Osteoblast (primary cell): ENCODE measurements at places on chromosomes 2 and 18.

DNA sequence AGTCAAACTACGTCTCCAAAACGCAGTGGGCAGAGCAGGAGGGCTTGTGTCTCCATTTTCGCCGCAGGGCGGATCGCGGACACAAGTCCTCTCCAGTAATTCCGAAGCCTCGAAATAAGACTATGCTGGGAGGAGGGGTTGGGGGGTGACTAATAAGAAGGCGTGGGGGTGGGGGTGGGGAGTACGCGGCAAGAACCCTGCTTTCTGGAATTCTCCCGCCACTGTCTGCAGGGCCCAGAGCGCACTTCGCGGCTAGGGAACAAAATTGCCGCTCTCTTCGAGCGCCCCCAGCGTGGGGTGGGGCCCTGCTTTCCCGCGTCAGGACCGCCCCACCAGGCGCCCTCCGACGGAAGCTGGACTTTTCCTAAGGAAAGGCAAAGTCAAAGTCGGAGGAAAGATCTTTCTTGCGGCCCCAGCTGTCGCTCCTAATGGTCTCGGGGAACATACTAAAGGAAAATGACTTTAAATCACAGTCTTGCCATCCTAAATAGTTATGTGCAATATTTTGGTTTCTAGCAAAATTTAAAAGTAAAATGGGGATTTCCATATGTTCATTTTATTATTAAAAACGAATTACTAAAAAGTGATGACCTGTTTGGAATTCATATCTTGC is 11.9 kb downstream of the NR4A2 start:
- DNase-seq = peak; percentile 79

DNA sequence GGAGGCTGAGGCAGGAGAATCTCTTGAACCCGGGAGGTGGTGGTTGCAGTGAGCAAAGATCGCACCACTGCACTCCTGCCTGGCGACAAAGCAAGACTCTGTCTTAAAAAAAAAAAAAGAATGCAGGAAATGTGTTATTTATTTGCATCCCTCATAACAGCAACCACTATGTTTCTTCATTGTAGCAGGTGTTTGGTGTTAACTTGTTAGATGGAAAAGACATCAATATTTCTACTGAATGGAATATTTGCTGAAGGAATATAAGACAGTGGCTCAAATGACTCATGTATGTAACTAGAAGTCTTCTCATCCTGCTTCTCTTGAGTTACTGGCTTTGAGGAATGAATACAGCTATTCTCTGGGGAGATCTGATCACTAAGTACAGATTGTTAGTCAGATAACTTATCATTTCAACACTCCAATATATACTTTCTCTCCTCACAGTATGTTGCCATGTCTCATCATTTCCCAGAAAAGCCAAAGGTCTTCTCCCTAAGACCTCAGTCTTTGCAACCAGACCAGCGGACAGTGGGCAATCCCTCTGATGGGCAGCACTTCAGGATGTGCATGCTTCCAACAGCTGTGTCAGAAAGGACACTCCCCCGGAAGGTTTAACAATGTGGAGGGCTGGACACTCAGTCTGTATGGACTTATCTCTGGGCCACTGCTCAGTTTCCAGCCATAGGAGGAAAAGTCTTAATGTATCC is 104.4 kb upstream of the STK17B start:
- DNase-seq = peak; percentile 68

DNA sequence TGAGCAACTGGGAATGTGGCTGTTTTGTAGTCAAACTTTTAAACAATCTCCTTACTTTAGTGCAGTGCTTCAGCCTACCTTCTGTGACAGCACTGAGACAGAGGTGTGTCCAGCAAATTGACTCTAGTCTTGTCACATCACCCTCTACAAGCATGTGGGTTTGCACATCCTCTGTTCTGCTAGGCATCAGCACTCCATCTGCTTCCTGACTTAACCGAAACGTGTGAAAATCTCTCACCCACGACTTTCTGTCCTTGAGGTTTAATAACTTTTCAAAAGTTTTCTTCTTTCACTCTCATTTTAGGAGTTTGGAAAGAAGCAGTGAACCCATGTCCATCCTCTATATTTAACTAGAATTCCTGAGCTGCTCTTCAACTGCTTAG is 42.6 kb downstream of the TTR start:
- no peak for DNase-seq

GRCh38 chr2:33205693-33206434 is 259.1 kb downstream of the LTBP1 start:
- DNase-seq = no peak

DNA sequence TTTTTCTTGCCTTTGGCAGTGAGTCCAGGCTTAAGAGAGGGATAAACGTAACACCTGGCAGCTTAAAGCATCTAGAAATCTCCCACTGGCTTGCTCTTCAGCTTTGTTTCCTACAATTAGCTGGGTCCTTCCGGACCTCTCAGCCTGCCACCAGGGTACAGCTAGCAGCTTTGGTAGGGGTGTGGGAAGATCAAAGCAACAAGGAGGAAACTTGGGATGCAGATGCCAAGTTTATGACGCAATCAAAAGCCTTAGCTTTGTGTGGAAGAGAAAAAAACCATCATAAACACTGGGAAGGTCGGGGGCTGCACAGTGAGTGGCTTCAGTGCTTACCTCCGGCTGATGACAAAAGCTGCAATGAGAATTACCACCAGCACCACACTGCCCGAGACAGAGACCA is 116.9 kb downstream of the EPHA4 start:
- no peak for DNase-seq

DNA sequence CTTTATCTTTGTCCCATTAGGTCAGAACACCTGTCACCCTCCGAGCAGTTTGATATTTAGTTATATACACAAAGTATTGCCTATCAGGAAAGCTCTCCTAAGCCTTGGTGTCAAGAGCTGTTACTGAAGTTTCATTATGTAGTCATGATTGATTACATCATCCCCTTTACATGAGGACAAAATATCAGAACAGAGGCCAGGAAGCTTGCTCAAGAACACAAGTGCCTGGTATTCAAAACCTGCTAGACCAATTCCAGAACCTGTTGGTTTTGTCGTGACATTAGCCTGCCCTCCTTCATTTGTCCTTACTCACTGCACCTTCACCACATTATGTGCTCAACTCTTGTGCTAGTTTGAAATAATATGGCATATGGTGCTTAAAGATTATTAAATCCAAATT is 377.1 kb downstream of the CDH19 start:
- no peak for DNase-seq

DNA sequence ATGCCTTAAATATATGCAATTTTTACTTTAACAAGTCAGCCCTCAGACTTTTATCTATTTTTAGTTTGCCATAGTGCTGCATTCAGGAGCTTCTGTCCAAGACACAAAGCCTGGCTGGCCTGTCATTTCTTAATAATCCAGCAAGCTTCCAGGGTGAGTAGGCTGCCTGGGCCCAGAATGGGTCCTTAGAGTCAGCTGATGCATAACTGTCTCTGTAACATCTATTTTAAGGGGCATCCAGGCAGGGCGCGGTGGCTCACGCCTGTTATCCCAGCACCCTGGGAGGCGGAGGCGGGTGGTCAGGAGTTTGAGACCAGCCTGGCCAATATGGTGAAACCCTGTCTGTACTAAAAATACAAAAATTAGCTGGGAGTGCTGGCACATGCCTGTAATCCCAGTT is 11.8 kb upstream of the GNLY start:
- DNase-seq = no peak

- DNase-seq = peak; percentile 55
Observed at GRCh38 chr2:232623768-232624765, 9.3 kb upstream of the EFHD1 start.

DNA sequence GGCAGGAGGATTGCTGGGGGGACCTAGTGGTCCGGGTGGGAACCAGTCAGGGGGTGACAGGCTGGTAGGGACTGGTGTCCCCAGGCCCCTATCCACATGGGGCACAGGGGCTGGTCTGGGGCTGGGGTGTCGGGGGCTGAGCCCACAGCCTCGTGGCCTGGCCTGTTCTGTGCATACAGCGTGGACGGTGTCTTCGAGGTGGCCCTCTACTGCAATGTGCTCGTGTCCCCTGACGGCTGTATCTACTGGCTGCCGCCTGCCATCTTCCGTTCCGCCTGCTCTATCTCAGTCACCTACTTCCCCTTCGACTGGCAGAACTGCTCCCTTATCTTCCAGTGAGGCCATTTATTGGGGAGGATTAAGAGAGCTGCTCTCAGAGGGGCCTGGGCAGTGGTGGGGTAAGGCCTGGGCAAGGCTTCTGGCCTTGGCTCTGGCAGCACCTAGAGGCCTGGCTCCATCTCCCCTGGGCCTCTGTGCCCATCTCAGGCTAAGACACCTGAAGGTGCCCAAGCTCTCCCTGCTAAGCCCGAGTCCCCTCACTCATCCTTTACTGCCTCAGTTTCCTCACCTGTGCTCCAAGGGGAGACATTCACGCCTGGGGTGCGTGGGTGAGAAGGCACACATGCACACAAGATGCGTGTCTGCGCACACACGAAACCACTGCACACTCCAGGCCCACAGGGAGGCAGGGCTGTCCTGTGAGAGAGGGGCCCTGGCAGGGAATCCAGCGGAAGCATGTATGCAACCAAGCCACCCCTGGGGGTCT is 1.9 kb downstream of the CHRNG start:
- DNase-seq = peak; percentile 69

DNA sequence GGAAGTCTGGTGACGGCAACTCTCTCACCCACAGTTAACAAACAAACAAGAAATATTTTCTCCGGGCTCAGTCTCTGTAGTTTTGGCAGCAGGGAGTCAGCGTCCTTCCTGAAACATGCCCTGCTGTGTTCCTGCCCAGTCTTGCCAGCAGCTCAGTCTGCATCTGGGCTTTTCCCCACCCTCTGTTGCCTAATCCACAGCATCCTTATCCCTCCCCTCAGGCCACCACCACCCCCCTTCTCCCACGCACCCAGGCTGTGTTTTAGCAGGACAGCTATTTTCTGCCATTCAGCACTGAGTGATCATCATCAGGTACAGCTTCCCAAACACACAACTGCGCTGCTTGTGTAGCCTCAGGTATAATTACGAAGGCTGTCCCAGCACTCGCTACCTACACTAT is 168.2 kb downstream of the DPP10 start:
- DNase-seq = no peak

DNA sequence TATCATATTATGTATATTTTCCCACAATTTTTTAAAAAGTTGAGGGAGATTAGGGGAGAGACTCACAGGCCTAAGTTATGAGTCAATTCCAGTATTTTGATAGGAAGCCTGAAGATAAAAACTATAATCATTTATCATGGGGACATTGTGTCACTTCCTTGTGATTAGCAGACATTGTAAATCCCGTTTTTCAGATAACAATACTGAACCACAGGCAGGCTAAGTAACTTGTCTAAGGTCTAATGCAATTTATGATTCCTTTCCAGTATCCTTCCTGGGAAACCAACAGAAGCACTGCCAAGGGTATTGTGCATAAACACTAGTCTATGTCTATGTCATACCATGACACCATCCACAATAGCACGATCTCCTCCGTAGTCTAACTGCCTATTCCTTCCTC is 235.2 kb upstream of the PIK3C3 start:
- DNase-seq = no peak

DNA sequence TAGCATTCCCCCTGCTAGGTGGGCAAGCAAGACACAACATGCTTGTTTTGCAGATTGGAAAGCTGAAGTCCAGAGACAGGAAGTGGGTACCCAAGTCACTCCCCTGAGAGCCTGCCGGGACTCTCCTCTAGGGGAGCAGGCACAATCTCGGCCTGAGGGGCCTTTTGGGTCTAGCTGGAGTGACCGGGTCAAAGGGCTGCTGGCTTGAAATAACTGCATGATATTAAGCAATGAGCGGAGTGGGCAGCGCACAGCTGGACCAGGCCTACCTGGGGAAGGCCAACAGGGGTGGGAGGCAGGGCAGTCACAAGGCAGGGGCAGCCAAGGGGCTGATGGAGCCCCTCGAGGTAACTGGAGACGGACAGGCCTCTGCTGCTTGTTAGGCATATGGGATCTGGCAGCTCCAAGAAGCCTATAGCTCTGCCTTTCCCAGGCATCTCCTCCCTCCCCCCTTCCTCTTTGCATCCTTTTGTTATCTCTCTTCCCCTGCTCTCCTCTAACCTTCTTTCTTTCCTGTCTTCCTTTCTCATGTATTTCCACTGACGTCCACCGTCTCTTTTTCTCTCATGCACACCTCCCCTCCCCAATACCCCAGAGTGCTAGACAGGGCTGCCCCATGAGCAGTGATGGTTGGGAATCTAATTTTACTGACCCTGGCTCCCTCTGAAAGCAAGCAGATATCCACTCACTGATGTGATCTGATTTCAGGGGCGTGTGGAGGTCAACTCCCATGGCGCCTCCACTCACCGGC is 237.5 kb downstream of the LOXHD1 start:
- no peak for DNase-seq

DNA sequence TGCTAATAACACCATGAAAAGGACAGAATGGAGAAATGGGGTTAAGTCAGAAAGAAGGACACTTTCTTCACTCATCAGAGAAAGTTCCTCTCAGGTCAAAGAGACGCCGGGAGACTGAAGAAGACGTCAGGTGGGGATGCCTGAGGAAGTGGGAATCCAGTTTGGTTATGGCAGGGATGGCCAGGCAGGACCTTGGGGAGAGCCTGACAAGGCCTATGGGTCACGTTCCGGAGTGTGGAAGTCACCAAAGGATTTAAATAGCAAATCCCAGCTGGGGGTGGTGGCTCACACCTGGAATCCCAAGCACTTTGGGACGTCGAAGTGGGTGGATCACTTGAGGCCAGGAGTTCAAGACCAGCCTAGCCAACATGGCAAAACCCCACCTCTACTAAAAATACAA is 432.7 kb upstream of the SMIM21 start:
- DNase-seq = no peak

DNA sequence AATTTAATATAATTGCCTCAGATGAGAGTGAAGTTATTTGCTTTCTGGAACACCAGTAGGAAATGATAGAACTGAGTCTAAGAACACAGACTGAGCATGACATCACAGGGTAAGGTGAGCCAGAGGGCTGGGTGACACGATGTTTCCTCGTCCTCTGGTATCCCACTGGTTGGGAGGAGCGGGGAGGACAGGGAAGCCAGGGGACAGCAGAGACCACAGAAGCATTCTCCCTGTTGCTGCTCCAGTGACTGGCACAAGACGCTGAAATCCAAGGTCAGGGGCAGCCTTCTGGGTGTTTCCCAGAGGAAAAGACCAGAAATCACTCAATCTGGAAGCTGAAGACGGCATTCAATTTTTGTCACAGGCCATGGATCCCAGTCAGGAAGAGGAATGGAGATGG is 363.4 kb upstream of the SOX11 start:
- no peak for DNase-seq

GRCh38 chr2:86020984-86021383 is 84.7 kb downstream of the POLR1A start:
- peak; percentile 93 for DNase-seq

DNA sequence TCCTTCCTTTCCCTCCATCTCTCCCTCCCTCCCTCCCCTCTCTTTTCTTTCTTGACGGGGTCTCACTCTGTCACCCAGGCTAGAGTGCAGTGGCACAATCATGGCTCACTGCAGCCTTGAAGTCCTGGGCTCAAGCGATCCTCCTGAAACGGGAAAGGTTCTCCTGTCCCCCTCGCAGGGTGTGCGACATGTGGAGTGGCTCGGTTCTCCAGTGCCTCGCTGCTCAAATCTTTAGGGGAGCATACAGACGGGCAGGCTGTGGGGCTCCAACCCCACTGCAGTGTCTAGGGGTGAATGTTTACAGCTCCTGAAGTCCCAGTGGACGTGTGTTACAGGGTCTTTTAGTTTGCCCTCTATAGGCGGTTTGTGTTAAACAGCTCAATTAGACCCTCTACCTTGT is 74.0 kb downstream of the MEX3C start:
- no peak for DNase-seq

GRCh38 chr2:63811063-63811462 is 30.6 kb upstream of the UGP2 start:
- DNase-seq = no peak
